Fibroblast of skin of right quadriceps (primary cell): ENCODE measurements at places on chromosomes 7 and 10.

GRCh38 chr7:2169923-2170575 lies 62.7 kb downstream of the MAD1L1 start:
- DNase-seq: no peak

- peak; percentile 96 for DNase-seq
Measured at GRCh38 chr7:21427871-21428658, at the start of gene SP4. TSS of gene SP4 (plus strand) at chr7:21428083. CDS start at chr7:21428252, 169 bp downstream.

GRCh38 chr7:39356172-39356925 lies 209.9 kb upstream of the YAE1 start:
- peak; percentile 82 for DNase-seq

GRCh38 chr10:47121336-47121735 lies 178.7 kb upstream of the GDF10 start:
- no peak for DNase-seq

GRCh38 chr7:116547347-116547746 lies 22.5 kb downstream of the CAV1 start:
- peak; percentile 89 for DNase-seq

DNA sequence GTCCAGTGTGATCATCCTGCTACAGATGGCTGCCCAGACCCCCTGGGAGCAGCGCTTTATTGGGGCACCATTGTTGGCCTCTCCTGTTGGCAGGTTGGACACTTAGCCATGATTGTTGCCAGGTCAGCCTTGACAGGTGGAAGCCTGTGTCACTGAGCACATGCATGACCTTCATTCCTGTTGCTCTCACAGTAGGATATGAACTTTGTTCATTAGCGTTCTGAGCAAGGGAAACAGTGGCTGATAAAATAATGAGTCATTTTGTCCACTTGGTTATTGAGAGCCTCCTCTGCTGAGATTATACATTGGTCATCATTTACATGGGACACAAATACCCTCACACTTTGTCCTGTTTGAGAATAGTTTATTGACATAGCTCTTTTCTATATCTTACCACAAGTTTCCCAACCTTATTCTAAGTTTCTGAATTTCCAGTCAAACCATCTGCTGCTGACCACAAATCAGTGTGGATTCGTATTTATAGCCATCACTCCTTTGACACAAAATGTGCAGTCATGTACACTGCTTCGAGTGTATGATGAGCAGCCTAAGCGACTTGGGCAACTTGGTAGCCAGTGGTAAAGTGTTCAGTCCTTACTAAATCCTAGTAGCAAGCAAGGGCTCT lies 102.6 kb downstream of the TPST1 start:
- DNase-seq: no peak

GRCh38 chr10:68184546-68184945 lies 47.4 kb downstream of the ATOH7 start:
- DNase-seq: no peak

- DNase-seq: peak; percentile 14
Measured at GRCh38 chr7:16026253-16027020, 340.0 kb upstream of the MEOX2 start.

- DNase-seq: no peak
Measured at GRCh38 chr7:117492649-117493048, 12.8 kb downstream of the CFTR start.

DNA sequence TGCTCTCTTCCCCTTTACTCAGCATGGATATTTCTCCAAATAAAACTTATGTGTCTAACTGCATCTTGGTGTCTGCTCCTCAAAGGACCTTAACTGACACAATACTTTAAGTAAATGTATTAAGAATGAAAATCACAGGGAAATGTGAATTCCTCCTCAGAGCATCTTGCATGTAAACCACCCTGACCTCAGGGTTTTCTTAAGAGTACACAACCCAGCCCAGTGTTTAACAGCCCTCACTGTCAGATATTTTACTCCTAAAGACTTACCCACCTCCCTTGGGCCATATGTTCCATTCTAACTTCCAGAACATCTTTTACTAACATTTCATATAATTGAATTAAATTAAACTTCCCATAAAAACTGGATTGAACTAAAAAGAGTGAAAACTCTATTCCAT lies 315.3 kb downstream of the HPSE2 start:
- DNase-seq: no peak

- DNase-seq: no peak
Measured at GRCh38 chr10:48224979-48225560, 49.4 kb downstream of the FRMPD2 start.

- no peak for DNase-seq
Measured at GRCh38 chr7:92075455-92076158, 58.7 kb downstream of the CYP51A1 start.

GRCh38 chr7:84535580-84536270 lies 341.1 kb upstream of the SEMA3A start:
- DNase-seq: no peak

DNA sequence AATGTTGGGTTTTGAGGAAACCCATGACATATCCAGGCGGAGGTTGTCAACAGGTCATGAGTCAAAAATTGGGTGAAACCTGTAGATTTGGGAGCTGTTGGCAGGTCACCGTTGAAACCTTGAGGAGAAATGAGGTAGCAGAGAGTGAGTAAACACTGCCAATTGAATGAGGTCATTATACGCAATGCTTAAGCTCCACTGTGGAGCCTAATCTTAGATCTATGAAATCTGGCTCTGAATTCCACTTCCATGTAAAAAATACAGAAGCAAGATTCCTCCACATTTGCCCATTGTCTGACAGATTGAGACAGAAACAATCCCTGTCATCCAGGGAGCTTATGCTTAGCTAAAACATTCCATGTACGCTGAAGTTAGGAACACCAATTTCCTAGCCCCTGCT lies 76.0 kb upstream of the IL6 start:
- DNase-seq: no peak

DNA sequence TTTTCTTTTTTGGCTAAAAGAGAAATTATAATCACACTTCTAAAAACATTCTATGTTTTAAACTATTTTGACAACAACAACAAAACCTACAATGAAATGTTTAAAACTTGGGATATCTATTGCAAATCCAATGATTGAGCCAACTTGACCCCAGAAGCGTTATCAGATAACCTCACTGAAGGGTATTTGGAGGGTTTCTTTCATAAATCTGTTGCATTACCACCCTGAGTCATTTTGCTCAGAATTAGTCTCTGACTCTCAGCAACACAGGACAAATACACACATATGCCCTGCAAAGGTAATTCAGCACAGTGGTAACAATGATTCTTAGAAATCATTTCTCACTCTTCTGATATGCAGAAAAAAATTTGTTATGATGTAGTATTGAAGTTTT lies 2.3 kb upstream of the COL1A2 start:
- DNase-seq: peak; percentile 23

DNA sequence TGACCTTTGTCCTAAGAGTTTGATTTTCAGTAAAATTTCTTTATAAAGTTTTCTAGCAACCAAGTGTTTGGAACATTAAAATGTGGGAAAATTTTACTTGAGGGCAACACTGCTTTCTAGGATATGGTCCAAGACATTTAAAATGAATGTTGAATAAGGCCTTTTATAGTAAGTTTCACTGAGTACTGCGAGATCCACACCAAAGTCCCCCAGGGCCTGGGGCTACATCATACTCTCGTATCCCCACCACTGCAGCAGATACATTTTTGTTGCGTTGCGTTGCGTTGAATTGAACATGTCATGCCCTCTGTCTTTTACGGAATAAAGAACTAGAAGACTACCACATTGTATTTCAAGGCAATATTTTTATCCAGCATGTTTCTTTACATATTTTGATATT lies 44.5 kb downstream of the PRTFDC1 start:
- DNase-seq: no peak

- DNase-seq: no peak
Measured at GRCh38 chr7:14786314-14786895, 116.1 kb downstream of the DGKB start.

DNA sequence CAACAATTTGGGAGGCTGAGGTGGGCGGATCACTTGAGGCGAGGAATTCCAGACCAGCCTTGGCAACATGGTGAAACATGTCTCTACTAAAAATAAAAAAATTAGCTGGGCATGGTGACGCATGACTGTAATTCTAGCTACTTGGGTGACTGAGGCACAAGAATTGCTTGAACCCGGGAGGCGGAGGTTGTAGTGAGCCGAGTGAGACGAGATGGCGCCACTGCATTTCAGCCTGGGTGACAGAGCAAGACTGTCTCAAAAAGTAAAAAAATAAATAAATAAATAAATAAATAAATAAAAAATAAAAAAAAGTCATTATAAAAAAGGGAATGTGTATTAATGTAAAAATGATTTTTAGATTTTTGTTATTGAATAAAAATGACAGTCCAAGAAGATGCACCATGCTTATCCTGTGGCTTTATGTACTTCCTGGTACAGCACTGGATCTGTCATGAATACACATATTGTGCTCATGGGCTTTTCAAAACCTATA lies 658.8 kb upstream of the LRRN3 start:
- no peak for DNase-seq

GRCh38 chr10:132563485-132564248 lies 26.1 kb downstream of the INPP5A start:
- peak; percentile 16 for DNase-seq

DNA sequence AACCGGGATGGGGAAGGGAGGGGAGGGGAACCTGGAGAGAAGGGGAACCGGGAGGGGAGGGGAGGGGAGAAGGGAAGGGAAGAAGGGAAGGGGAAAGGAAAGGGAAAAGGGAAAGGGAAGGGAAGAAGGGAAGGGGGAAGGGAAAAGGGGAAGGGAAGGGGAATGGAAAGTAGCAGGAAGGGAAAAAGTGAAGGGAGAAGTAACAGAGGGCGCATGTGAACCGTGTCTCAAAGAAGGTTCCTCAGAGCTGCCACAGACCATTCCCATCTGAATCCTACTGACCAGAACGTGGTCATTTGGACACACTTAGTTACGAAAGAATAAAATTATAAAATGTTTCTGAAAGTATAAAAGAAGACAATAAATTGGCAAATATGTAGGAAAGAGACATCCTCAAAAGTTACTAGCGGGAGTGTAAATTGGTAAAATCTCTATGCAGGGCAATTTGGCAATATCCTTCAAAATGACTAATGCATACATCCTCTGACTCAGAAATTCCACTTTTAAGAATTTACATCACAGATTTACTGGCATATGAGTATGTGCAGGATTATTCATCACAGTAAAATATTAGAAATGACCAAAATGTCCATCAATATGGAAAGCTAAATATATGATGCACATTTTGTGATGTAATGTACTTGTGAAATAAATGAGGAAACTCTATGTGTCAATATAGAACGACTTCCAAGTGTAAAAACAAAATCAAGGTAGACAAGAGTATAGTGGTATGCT lies 12.9 kb downstream of the C10orf67 start:
- DNase-seq: peak; percentile 95

DNA sequence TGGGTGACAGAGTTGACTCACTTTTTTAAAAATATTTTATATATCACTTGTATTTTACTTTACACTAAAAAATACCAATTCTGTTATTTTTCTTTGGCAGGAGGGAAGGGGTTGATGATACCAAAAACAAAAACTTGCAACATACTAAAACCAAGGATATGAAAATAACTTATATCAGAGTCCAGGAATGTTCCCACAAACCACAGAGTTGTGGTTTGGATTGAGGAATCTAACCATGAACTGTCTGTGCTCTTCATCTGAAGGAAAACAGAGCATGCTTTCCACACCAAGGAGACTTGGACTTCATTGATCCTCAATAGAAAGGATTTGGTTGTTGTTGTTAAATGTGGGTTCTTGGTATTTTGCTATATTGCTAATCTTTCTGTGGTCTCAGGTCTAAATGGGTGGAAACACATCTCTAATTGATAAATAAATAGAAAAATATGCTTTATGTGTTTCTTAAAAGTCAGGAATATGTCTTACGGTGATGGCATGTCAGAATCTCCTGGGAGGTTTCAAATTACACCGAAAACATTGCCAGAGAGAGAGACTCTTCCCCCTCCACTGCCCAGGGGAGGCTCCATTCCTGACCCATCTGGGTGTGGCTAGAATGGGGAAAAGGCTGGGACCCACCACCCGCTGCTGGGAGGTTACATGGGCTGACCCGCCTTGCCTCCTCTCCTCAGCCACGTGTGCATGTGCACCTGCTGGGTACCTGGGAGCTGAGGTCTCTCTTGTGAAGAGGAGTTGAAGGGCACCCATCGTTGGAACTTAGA lies 46.9 kb upstream of the STK17A start:
- peak; percentile 96 for DNase-seq

DNA sequence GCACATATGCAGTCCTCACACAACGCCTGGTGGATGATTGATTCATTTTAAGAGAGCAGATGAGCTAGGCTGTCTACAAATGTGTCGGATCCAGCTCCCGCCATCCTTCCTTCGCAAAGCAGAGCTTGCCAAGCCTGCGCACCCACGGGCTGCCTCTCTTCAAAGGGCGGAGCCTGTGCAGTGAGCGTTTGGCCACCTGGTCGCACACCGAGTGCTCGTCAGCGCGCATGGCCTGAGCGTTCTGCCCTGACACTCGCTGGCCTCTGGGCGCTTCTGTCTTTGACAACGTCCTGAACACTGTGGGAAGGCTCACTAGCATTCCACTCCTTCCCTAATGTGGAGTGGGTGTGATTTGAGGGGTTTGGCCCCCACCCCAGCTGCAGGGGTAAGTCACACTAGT lies 47.1 kb upstream of the TMEM72 start:
- DNase-seq: no peak

GRCh38 chr10:9824631-9825071 lies 1193.0 kb upstream of the CELF2 start:
- DNase-seq: no peak

DNA sequence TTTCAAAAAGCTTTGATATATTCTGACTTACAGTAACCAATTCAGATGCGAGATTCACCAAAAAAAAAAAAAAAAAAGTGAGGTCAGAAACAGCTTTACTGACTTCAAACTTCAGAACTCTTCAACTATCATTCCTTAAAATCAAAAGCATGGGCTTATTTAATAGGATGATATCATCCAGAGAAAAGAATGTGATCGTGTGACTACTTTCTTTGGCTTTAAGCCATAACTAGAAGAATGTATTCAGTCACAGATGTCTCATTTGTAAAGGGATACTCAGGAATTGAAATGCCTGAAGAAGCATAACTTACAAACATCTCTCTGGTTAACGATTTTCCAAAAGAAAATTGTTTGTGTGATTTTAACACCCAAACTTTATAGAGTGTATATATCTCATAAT lies 11.5 kb downstream of the TPK1 start:
- DNase-seq: peak; percentile 86

GRCh38 chr10:30118590-30118989 lies 59.2 kb upstream of the JCAD start:
- no peak for DNase-seq

- DNase-seq: no peak
Measured at GRCh38 chr7:80636709-80637108, 1.7 kb upstream of the CD36 start.

GRCh38 chr10:15703151-15703880 lies 16.4 kb downstream of the ITGA8 start:
- DNase-seq: peak; percentile 47
